K562 (cell line): ENCODE measurements at places on chromosomes 13 and 19.
A peak's percentile ranks its signal among the peaks of the same experiment; 100 is the strongest.

- DNase-seq, result no peak
Observed at GRCh38 chr13:35917942-35918645, 213.1 kb downstream of the DCLK1 start.

DNA sequence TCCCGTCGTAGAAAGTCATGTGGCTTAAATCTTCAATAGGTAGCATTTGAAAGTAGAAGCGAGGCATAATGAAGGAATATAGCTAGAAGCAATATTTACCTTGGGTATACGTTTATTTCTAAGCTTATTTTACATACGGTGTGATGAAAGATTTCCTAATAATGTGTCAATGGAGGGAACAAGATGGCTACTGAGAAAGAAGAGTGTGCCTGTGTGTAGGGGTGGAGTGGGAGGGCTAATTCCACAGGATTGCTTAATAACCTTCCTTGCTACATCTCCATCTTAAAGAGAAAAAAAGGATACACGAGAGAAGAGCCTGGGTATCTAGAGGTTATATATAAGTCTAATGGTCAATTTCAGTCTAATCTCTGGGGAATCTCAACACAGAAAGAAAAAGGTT is 2.0 kb downstream of the SPART start:
- peak; percentile 13 for DNase-seq

DNA sequence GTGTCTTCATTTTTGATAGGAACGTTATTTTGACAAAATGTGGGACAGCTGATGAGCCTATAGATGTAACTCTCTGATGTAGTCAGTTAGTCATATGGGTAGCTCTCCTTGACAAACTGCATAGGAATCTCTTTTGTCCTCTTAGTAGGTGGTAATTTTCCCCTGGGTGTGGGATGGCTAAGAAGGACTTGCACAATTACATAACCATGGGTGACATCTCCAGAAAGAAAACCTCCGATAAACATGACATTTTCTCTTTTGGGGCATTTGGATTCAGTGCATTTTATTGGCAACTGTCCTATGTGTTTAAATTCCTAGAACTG is 41.8 kb downstream of the IGFL3 start:
- DNase-seq, result no peak

DNA sequence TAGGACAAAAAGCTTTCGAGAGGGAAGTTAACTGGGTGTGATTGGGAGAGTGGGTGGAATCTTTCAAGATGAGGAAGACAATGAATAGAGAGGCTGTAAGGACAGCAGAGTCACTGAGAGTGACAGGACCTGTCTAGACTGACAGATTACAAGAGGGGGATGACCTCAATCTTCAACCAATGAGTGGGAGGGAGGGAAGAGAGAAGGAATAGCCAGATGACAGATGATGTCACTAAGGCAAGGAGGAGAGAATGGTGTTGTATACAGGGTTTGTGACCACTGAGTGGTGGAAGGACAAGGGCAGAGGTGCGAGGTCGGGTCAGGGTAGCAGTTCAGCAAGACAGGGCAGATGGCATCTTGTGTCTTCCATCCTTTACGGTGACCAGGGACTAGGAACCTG is 5.8 kb upstream of the ILF3 start:
- DNase-seq, result peak; percentile 64
